ENCODE measurements at places on chromosomes 12 and 14.

- DNase-seq, result no peak
Measured at GRCh38 chr14:61581955-61582615, 113.2 kb upstream of the HIF1A start.

DNA sequence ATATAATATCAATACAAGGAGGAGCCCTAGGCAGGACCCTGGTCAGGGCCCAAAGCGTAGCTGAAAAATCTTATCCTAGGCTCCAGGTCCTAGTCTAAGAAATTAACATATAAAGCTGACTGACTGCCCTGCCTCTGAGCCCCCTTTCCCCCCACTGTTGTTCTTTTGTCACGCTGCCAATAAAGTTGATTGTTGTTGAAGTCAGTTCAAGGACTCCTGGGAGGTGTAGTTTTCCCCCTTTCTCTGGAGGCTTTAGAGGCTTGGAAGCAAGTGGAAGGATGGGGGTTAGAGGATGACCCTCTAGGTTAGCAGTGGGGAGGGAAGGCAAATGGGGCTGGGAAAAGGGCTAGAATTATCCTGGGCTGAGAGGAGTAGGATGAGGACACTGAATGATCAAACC, 3.2 kb downstream of the PPP1R1A start:
- DNase-seq, result no peak

DNA sequence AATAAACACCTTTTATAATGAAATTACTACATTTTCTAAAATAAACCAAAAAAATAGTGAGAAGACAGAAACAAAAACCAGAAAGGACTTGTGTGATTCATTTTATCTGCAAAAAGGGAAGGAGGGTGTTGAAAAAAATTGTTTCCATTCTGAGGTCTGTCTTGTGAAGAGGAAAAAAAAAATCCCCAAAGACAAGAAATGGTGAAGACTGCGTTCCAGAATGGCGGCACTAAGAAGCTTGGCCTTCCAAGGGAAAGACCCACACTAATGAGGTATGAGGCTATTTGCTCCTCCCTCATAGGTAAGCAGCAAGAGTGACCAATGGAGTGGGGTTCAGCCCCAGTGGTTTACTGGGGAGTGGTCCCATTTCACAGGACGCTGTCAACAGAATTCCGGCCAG, 35.0 kb downstream of the GNPTAB start:
- DNase-seq, result no peak

GRCh38 chr12:3115078-3115477, 37.9 kb downstream of the TSPAN9 start:
- no peak for DNase-seq

- no peak for DNase-seq
Measured at GRCh38 chr12:22238211-22238610, 96.3 kb downstream of the ST8SIA1 start.

- no peak for DNase-seq
Measured at GRCh38 chr12:3580094-3580749, 89.2 kb downstream of the PRMT8 start.

GRCh38 chr14:68978172-68978911, 760 bp downstream of the ACTN1 start:
- peak; percentile 73 for DNase-seq

GRCh38 chr12:41162461-41162860, 25.7 kb upstream of the PDZRN4 start:
- no peak for DNase-seq
